ENCODE measurements at places on chromosomes 12 and 14.
A peak's percentile ranks its signal among the peaks of the same experiment; 100 is the strongest.

DNA sequence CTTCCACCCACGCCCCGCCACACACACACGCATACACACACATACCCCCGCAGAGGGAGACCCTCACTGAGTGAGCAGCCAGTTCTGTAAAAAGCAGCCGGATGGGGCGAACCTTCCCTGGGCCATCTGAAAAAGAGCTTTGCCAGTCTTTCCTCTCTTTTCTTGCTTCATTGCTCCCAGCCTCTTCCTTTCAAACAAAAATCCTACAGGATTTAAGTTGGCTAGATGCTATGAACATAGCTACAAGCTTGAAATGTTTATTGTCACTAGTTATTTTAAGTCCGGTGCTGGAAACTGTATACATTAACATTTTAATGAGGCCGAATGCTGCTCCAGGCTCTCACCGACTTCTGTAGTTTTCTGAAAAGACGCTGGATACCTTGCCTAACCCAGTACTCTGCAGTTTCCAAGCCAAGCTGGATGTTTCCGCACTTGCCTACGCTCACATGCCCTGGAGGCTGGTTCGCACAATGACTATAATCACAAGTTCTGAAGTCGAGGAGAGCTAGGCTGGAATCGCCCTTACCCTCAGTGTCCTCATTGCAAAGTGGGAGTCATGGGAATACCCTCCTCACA, 39.2 kb downstream of the LTBP2 start:
- peak; percentile 89 for DNase-seq

DNA sequence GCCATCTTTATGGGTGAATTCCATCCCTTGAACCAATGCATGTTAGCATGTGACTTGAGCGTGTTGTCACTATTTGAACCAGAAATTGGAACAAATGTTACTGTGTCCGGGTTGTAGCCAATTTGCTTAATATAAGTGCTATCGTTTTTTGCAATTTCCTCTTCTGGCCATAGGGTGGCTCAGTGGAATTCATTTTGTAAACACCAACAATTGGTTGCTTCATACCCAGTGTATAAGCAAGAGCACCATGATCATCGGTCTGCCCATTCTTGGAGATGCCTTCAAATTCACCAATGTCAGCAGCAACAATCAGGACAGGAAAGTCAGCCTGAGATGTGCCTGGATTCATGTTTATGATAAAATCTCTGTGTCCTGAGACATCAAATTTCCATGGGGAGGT, 5.0 kb upstream of the NEDD1 start:
- no peak for DNase-seq

DNA sequence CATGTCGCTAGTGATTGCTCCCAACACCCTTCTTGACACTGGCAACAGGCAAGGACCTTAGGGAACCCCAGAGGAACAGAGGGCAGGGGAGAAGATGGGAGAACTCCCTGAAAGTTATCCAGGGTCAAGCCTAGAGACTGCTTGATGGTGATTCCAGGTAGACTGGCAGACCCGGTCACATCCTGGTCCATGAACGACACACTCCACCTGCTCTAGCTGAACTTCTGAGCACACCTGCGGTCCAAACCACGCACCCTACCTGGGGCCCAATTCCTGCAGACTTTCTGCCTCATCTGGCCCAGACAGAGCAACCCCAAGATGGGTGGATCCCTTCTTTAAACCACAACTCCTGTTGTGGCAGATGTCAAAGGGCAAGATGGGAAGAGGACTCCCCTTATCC, 34.2 kb downstream of the NCKAP5L start:
- DNase-seq, result no peak

GRCh38 chr14:61625165-61625564, 70.1 kb upstream of the HIF1A start:
- DNase-seq, result peak; percentile 39

GRCh38 chr12:442235-442884, 17.4 kb upstream of the B4GALNT3 start:
- peak; percentile 57 for DNase-seq

- DNase-seq, result no peak
Measured at GRCh38 chr14:99678198-99678597, 5.9 kb upstream of the CYP46A1 start.

GRCh38 chr14:72929316-72930080, 3.2 kb downstream of the DCAF4 start:
- DNase-seq, result no peak

DNA sequence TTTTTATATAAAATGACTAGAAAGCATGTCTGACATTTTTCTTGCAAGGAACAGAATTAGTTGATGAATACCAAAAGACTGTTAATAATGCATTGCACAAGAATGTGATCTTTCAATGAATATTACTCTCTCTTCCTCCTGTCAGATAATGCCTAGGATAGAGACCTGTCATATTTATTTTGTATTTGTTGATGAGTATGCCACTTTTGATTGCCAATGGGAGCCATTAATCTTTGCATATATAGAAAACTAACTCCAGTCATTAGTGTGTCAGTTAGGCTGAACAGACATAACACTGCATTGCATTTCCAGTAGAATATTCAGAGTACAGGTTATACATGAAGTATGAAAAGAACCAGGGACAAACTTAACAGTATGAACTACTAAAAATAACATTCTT, 1125.3 kb downstream of the LRFN5 start:
- DNase-seq, result no peak

DNA sequence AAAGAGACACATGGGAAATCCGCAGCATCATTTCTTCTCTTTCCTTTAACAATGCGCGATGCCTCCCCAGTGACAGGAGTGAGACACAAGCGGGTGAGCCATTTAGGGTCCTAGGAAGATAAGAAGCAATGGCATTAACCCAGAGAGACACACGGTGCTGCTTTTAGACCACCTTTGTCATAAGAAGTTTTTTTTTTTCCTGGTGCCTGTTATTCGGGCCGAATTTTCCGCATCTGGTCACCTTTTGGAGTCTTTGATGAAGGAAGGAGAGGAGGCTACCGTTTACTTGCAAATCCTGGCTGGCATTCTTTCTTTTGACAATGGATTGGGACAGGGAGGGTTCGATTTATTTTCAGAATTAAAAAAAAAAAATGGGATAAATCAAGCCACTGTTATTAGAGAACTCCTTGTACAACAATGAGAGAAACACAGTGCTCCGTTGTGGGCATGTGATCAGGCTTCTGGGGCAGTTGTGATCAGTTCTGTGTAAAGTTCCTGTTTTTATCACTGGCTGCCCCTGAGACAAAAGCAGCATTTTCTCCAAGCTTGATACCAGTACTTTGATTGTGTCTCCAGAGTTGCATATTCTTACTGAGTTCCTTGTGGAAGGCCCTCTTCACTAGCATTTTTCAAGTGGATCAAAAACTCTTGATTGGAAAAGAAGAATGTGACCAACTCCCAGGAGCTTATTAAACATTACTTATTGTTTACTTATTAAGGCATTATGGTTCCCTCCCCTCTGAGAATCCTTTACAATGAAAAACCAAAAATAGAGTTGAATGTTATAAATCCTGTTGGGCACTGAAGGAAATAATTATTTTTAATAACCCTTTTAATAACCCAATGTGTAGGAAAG, 1.1 kb downstream of the DIP2B start:
- peak; percentile 28 for DNase-seq

GRCh38 chr12:104243551-104243950, 28.0 kb downstream of the TXNRD1 start:
- DNase-seq, result no peak

GRCh38 chr12:106417926-106418910, 60.7 kb downstream of the POLR3B start:
- DNase-seq, result peak; percentile 55

- DNase-seq, result peak; percentile 66
Measured at GRCh38 chr14:103619057-103619456, 10.0 kb upstream of the KLC1 start.

All from epithelial cell of esophagus (primary cell).